Hematopoietic multipotent progenitor cell treated with erythropoietin and hydrocortisone succinate and interleukin-3 and kit ligand, for 17 days (in vitro differentiated cells): ENCODE measurements at places on chromosomes 1 and 21.

DNA sequence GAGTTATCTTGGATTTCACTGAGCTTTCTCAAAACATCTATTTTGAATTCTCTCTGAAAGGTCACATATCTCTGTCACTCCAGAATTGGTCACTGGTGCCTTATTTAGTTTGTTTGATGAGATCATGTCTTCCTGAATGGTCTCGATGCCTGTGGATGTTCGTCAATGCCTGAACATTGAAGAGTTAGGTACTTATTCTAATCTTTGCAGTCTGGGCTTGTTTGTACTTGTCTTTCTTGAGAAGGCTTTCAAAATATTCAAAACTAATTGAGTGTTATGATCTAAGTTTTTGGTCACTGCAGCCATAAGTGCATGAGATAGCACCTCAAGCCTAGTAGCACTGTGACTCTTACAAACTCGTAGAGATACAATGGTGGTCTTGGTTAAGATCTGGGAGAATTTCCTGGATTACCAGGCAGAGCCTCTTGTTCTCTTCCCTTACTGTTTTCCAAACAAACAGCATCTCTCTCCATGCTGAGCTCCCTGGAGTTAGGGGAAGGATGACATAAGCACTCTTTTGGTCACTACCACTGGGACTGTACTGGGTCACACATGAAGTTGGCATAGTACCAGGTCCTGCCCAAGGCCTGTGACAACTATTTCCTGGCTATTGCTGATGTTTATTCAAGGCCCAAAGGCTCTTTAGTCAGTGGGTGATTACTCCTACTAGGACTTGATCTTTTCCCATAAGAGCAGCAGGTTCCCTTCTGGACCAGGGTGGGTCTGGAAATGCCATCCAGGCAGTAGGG lies 25.6 kb downstream of the SLC22A15 start:
- no peak for DNase-seq

- DNase-seq, result peak; percentile 78
Observed at GRCh38 chr1:205227584-205228013, at the start of gene TMCC2. Gene TMCC2 (plus strand): TSS chr1:205227946. CDS start chr1:205228565, 619 bp downstream.

GRCh38 chr1:226972931-226973330 lies 32.8 kb downstream of the COQ8A start:
- DNase-seq, result no peak

DNA sequence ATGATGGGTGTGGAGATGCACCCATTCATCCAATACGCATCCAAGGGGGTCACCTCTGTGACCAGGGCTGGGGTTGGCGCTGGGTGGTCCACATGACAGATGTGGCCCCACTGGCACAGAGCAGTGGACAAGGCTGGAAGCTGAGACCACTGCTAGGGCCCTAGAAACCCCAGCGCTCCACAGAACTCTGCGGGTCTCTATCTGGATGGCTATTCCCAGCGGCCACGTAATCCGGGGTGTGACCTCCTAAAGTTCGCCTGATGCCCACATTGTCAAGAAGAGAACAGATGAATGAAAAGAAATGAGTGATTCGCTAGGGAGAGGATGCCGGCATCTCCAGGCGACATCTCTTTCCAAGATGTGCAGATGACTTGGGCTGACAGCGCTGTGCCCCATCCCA lies 55.2 kb downstream of the PRDM15 start:
- no peak for DNase-seq

DNA sequence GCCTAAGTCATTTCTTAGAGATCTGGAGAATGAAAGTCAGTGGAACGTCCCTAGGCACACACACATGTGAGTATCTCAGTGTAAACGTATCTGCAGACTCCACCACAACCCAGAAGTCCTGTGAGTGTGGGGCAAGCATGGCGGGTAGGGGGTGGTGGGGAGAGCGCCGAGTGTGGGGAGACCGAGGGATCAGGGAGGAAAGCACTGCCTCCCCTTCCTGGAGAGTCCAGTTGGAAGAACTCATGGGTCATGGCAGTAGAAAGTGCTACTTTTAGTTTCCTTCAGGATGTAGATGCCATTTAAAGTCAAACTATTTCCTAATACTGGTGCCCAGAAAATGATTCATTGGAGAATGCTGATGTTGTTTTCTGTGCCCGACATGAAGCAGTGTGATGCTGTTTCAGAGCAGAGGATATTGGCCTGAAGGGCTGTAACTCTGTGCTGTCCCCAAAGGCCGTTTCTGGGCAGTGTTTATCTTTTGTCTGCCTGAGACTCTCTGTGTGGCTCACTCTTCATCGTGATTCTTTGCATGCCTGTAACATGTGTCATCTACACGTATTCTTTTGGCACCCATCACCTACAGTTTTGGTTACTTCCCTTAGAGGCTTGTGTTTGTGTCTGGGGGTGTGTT lies 45.7 kb upstream of the TSPAN2 start:
- DNase-seq, result no peak

DNA sequence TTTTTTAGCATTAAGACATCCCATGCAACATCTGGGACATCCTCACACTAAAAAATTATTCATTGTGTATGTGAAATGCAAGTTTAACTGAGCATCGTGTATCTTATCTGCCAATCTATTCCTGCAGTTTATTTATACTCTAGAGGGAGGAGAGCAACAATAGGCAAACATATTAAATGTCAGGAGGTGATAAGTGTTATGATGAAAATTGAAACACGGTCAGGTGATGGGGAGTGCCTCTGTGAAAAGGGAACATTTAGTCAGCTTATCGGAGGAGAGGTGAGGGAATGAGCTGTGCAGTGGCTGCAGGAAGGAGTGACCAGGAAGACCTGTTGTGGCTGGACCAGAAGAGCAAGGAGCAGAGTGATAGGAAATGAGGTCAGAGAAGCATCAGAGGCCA lies 775 bp upstream of the EFCAB14 start:
- no peak for DNase-seq

GRCh38 chr1:119926553-119926952 lies 30.2 kb upstream of the ADAM30 start:
- DNase-seq, result no peak

DNA sequence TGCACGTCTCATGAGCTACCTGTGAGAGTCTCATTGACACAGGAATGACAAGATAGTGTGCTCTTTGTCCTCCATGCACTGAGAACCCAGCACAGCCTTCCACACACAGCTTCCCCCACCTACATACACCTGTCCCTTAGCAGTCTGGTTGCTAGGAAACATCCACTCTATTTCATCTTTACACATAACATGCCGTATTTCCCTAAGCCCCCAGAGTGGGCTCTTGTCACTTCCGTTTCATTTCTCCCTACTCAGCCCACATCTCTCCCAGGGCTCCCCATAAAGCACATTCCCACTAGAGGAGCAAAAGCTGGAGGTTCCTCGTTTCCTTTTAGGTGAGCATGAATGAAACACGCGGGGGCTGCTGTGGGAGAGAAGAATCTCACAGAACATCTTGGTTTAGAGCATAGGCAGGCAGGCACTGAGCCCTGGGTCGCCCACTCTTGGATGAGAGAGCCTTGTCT lies 137.1 kb downstream of the ETS2 start:
- DNase-seq, result no peak

DNA sequence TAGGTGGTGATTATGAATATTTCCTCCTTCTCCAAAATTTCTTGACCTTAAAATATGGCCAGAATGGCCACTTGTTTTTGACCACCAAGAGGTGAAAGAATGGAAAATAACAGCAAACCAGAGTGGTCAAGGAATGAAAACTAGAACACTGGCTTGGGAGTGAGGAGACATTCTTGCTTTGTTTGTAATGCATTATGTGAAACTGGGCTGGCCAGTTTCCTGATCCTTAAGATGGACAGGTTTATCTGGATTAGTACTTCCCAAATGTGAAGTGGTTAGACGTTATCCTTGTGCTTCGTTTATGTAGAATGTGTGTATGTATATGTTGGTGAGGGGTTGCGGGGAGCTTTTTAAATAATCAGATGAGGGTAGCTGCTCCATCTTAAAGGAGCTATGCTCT lies 12.8 kb downstream of the PLA2G4A start:
- DNase-seq, result no peak
